Placental pericyte (primary cell): ENCODE measurements at places on chromosomes 6 and 20. TPM values are rescaled to one million over a fixed set of nuclear protein-coding genes. Genes with fewer than 3 reads are reported as not detected.

The HLA-DRB5 gene
- 0.14 TPM in 1 of 2 replicates, not detected in the other for total RNA-seq

The SIGLEC1 gene
- total RNA-seq: under 0.01 TPM in 2 replicates

The SIRPB2 gene
- not detected in 2 replicates for total RNA-seq

The GDAP1L1 gene
- not detected in 2 replicates for total RNA-seq

The EYA4 gene
- 0.22 and 0.57 TPM in 2 replicates for total RNA-seq

The OR12D3 gene
- total RNA-seq: not detected in 2 replicates

The ZNF831 gene
- not detected in 2 replicates for total RNA-seq

The VPS16 gene
- total RNA-seq: 30.0 and 48.0 TPM in 2 replicates

The POLR1H gene
- 16.2 and 27.3 TPM in 2 replicates for total RNA-seq

The MEP1A gene
- not detected in 2 replicates for total RNA-seq

The SLC17A2 gene
- total RNA-seq: not detected in 2 replicates

The PPIL6 gene
- total RNA-seq: 1.8 and 2.6 TPM in 2 replicates

The GNAS gene
- 357 and 892 TPM in 2 replicates for total RNA-seq

The PGC gene
- not detected in 2 replicates for total RNA-seq

The TFAP2A gene
- 0.22 and 2.6 TPM in 2 replicates for total RNA-seq

The CALHM6 gene
- 0.29 and 0.44 TPM in 2 replicates for total RNA-seq

The MUCL3 gene
- not detected in 2 replicates for total RNA-seq

The MLN gene
- not detected in 2 replicates for total RNA-seq
